ENCODE measurements at places on chromosomes 13 and 19. TPM values are rescaled to one million over a fixed set of nuclear protein-coding genes. Genes with fewer than 3 reads are reported as not detected.

Gene CNN2
- 131 TPM for total RNA-seq

Gene NLRP5
- total RNA-seq: not detected

Gene POLR1G
- 6.8 TPM for total RNA-seq

Gene CYP2B6
- not detected for total RNA-seq

Gene GPALPP1
- total RNA-seq: 47.5 TPM

Gene ACER1
- not detected for total RNA-seq

Gene CDC42EP5
- total RNA-seq: 1.1 TPM

Gene SYNGR4
- total RNA-seq: not detected

Gene CEACAM1
- 0.03 TPM for total RNA-seq

Gene PSG6
- total RNA-seq: not detected

Gene PSG1
- total RNA-seq: not detected

Gene SRRM5
- 0.25 TPM for total RNA-seq

Gene RUBCNL
- 0.80 TPM for total RNA-seq

Gene FBXO17
- 8.3 TPM for total RNA-seq

Gene IQCN
- 1.4 TPM for total RNA-seq

Gene METTL21C
- not detected for total RNA-seq

Gene MAP1S
- total RNA-seq: 8.9 TPM

Gene CFD
- total RNA-seq: 0.90 TPM

Gene IGFLR1
- total RNA-seq: 5.0 TPM

Gene PRDX2
- 463 TPM for total RNA-seq

Gene PTH2
- total RNA-seq: not detected

Gene GPR180
- 16.5 TPM for total RNA-seq

Gene C19orf12
- 27.5 TPM for total RNA-seq

Gene FGF9
- total RNA-seq: 2.4 TPM

Gene TUBB4A
- 2.4 TPM for total RNA-seq

Gene AMH
- total RNA-seq: 3.5 TPM

Gene PRX
- 4.7 TPM for total RNA-seq

Gene FPR3
- not detected for total RNA-seq
